CD4-positive, alpha-beta T cell treated with Interleukin-6 at 100 ng/mL for 8 hours (primary cell): ENCODE measurements at places on chromosomes 16 and 17.

- DNase-seq, result no peak
These were observed 6.9 kb upstream of the GSE1 start for GRCh38 chr16:85605912-85606841.

GRCh38 chr16:82452004-82452756, 174.6 kb upstream of the CDH13 start:
- DNase-seq, result no peak

GRCh38 chr17:50192618-50193291, 8.7 kb downstream of the COL1A1 start:
- no peak for DNase-seq

GRCh38 chr17:10888858-10889257, 51.0 kb upstream of the PIRT start:
- no peak for DNase-seq

- DNase-seq, result no peak
These were observed 14.8 kb downstream of the TAC4 start for GRCh38 chr17:49832840-49833599.

DNA sequence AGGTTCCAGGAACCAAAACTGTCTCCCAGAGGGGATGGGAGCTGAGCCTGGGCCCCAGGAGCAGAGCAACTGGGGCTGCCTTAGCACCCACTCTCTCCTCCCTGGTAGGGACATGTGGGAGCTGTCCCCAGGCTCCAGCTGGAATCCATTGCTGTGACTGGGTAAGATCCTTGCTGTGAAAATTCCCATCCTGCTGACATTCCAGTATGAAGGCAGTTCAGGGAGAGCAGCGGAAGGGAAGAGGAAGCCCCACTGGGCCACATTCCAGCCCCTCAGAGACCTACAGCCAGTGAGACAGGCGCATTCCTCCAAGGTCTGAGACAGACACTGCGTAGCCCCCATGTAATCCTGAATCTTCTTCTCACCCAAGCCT, 24.2 kb downstream of the MYO18A start:
- no peak for DNase-seq

DNA sequence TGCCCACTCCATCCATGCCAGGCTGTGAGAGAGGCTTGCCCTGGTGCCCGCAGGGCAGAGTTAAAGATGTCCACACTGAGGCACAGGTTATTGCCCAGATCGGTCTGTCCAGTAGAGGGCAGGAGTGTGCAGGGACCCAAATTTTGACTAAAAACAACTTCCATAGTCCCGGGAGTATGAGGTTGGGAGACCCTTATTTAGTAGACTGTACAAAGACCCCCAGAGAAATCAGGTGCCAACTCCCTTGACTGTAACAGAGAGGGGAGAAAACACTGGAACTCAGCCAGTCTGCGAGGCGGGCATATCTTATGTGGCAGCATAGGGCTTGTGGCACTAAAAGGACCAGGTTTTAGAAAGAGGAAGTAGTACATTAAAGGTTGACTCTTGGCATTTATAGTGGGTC, 43.4 kb downstream of the HNF1B start:
- peak; percentile 19 for DNase-seq
